IPS DF 19.7 (cell line): ENCODE measurements at places on chromosomes 2 and 18.
A peak's percentile ranks its signal among the peaks of the same experiment; 100 is the strongest.

- no peak for DNase-seq
These were observed 9.5 kb upstream of the TNFAIP6 start for GRCh38 chr2:151347906-151348305.

DNA sequence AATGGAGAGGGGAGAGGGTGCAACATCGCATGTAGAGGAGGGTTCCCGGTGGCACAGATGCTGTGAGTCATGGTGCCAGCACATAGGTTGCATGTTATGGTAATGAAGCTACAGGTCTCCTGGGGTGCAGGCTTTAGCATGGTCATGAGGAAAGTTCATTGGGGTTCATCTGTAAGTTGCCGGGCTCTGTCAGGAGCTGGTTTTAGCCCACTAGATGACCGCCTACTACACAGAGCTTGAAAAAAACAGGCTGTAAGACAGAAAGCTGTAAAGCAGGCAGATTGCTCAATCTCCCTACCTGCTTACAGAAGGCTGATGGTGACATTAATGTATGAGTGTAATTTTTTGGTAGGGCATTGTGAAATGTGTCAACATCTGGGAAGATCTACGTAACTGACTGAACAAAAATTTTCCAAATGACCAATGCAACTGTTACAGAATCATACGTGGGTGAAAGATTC lies 23.9 kb downstream of the DYSF start:
- DNase-seq, result no peak

GRCh38 chr2:236051351-236051750 lies 116.8 kb downstream of the GBX2 start:
- no peak for DNase-seq

- DNase-seq, result no peak
These were observed 3.4 kb upstream of the DIS3L2 start for GRCh38 chr2:231957913-231958763.

GRCh38 chr2:219783359-219783975 lies 156.0 kb downstream of the SLC4A3 start:
- DNase-seq, result no peak

GRCh38 chr2:17877811-17878280 lies 621 bp upstream of the KCNS3 start:
- DNase-seq, result no peak

DNA sequence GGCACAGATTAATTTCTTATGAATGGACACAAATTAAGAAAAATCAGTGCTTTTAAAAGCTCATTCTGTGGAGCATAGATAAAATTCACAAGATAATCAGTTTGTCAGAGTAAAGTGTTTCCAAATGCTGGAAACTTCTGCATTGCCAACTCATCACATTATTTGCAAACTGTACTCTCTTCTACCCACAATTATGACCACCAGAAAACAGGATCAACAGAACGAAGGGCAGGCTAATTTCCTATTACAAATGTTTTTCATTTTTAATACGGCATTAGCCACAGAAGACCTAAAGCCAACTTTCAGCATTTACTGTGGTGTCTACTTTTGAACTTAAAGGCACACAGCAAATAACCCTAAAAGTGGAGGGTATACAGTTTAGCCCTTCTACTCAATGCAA lies 6.0 kb downstream of the IRS1 start:
- DNase-seq, result no peak

- DNase-seq, result no peak
These were observed 28.6 kb downstream of the DNMT3A start for GRCh38 chr2:25312958-25313710.

DNA sequence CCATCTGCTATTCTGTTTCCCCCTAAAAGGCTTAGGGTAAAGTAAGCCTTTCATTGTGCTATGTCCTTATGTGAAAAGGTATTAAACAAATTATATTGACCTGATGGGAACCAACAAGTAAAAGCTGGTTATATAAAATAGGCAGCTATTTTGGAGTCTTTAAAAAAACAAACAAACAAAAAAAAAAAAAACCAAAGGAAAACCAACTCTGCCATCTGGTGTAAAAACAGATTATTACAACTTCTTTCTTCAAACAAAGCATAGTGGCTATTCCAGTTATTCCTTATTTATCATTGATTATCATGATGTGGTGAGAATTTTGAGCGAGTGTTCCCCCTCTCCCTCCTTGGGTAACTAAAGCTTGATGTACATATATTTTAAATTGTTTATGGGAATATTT lies 122.3 kb upstream of the FHL2 start:
- no peak for DNase-seq

- DNase-seq, result no peak
These were observed 3.8 kb downstream of the SLC66A3 start for GRCh38 chr2:11158916-11159573.

DNA sequence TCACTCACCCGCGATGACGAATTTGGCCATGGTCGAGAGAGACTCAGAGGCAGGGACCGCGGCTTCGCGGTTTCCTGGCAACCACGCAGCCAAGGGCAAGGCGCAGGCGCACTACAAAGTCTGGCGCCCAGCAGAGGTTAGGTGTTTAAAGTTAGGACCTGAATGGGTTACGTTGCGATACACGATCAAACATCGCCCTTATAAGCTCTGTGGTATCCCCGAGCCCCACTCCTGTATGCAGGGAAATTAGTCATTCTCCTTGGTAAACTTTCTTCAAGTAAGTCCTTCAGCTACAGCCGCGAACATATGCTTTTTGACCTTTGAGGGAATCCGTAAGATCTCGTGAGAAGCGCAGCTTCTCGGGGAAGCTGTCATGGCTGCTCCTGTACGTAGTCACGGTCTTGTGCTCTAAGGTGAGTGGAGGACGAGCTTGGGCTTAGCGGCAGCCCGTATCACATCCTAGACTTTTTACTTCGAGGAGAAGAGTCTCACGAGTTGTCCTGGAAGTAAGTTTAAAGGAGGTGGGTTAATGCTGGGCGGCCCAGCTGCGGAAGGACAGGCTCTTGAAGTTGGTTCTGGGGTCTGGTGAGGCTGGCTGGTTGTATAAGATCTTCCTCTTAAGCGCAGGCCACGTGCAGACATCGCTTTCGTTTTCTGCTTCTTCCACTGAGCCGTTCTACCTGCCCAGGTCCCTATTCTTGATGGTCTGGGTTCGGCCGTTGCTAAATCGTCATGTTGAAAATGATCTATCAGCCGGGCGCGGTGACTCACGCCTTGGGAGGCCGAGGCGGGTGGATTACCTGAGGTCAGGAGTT lies at the start of the genes FASTKD2 and MDH1B:
Gene FASTKD2 (plus strand): TSS at position 365 of the 815 bp plus-strand sequence. CDS start 1,088 bp downstream, outside the sequence.
Gene MDH1B (minus strand): TSS at position 87 of the 815 bp plus-strand sequence. CDS start 57 bp downstream, at position 30.
- DNase-seq, result peak; percentile 70

DNA sequence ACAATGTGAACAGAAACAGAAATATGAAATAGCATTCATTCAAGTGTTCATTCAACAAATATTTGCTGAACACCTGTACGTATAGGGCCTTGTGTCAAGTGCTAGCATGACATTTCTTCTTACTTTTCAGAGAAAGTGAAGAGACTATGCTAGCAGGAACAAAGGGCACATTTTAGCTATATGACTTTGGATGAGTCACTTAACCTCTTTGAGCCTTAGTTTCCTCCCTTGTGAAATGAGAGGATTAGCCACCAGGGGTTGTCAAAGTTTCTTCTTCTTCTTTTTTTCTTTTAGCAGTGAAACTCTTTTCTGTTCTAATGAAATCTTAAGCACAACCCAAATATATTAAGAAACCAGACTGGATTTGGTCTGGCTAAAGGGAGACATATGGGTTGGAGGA lies 53.1 kb downstream of the FIGN start:
- DNase-seq, result no peak

DNA sequence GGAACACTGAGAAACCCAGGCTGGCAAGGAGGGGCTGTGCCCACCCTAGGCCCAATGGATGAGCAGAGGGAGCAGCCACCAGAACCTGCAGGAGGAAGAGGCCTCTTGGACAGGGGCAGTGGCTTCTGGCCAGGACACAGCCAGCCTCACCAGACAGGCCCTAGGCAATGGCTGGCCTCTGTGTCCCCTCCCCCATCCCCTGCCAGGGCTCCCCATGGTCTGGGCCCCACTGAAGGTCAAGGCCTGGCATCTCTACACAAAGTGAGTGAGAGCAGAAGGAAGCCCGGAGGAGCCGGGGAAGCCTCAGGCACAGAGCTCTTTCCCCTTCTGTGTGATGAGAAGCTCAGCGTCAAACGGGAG lies 6.3 kb downstream of the PRLH start:
- no peak for DNase-seq

DNA sequence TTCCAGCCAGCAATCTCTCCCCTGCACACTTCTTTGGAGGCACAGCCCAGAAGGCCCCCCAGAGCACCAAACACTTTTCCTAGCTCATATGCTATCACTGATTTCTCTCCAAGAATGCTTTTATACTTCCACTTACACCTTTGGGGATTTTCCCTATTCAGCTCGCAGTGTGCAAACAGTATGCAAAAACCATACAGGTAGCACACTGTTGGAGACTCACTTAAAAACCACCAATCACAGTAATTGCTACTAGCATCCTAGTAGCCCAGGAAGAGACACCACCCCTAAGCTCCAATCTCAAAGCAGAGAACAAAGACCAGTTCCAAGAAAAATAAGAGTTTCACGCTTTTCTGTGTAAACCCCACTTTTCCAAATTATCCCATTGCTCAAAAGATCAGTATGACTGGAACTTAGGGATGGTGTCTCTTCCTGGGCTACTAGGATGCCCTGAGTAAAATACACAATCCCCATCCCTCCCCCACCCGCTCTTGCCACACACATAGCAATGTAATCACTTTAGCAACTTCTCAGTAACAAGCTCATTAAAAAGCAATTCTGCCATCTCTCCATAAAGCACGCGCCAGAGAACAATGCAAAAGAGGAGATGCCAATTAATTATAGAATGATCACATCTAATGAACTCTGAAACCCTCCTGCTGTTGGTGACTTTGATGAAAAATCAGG lies 43.0 kb downstream of the KLF7 start:
- DNase-seq, result no peak

DNA sequence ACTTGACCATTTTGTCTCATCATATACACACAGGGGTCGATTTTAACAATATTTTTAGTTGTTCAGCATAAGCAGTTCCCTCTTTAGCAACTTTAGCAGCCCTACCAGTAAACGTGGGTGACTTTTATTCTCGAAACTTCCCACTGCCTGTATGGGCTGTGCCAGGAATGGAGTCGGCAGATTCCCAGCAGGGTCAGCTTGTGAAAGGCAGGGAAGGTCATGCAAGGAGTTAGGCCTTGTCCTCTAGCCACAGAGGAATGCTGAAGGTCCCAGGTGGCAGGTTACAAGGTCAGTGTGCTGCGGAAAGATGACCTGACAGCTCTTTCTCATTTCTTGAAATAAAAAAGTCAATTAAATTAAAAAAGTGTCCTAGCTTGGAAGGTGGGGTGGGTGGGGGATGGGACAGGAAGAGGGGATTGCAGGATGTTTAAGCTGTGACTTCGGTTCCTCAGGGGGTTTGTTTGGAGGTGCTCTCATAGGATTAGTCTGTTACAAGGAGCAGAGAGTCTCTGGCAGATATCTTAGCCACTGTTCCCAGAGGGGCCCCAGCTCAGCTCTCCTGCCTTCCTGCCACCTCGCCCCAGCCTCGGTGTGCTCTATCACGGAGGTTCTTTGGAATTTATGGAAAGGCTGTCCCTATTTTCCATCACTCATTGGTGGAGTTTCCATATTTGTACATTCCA lies 21.4 kb downstream of the DRC1 start:
- DNase-seq, result no peak

DNA sequence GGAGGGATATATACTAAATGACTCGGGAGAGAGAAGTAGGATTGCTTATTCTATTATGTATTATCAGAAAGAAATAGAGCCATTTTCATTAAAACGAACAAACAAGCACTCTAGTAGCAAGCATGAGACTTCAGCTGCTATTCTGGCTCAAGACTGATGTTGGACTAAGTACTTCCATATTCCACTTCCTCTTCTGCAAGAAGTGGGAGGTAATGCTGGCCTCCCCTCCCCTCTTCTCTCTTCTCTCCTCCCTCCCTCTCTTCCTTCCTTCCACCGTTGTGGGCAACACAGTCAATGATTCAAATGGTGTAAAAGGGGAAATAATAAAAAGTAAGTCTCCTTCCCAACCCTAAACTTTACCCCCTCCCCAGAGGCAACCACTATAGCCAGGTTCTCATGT lies 62.6 kb downstream of the EMX1 start:
- no peak for DNase-seq

DNA sequence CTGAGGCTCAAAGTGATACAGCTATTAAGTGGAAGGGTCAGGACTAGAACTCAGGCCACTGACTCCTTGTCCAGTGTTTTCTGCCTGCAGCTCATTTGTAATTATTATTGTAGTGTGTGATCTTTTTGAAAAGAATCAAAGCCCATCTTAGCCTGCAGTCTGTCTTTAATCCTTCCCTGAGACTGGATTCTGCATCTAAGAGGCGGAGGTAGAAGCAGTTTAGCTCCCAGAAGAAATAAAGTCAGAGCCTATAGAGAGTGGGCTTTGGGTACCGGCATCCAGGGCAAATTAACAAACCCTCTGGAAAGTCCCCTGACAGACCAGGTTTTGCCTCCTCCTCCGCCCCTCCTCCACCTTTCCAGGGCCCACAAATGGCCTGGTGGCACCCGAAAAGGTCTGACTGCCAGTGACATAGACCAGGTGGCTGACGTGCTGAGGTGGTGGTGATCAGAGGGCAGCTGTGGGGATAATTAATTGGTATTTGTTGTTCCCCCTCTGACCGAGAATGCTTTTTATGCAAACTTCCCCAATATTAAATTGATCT lies 2.2 kb upstream of the RAX start:
- no peak for DNase-seq

- DNase-seq, result no peak
These were observed 31.5 kb upstream of the LGALSL start for GRCh38 chr2:64422466-64422865.

DNA sequence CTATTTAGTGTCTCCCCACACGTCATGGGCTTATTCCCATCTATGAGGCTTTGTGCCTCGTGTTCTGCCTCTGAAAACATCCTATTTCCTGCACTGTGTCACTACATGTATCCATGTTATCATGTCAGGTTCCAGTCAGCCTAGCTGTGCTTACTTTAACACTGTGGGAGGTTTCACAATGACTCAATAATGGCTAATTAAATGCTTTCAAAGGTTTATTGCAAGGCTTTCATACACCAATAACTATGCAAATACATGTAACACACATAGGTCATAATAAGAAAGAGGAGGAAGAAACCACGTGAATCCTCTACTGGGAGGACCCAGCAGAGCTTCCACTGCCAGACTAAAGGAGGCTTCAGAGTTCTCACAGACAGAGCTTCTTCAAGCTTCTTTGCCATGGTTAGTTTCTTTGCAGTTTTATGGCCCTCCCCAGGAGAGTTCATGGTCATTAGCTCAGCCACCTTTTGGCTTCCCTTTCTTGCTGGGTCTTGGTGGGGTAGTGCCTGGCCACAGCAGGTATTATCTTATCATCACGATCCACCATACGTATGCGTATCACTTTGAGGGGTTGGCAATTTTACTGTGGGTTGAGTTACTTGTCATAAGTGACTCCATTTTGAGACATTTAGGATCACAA lies 5.1 kb upstream of the COLEC12 start:
- no peak for DNase-seq
